Fibroblast of skin of back (primary cell): ENCODE measurements at places on chromosomes 5 and 9.

- DNase-seq = no peak
Observed at GRCh38 chr5:96149021-96149420, 187.4 kb upstream of the ELL2 start.

DNA sequence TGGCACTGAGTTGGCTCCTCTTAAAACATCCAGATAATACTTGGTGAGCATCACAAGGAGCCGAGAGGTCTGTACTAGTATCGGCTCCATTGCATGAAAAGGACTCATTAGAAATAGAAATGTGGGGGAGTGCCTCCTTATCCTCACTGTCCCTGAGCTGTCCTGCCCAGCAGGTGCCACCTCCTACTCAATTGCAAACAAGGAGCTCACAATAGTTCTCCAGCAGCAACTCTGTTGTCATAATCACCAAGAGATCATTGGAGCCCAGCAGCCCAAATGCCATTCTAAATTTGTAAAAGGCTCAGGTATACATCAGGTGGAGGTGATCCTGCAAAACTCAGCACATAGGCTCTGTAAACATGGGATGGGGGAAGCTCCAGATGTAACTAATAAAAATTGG is 99.1 kb downstream of the PLK2 start:
- no peak for DNase-seq

GRCh38 chr5:40578501-40579451 is 100.9 kb upstream of the PTGER4 start:
- DNase-seq = no peak

- DNase-seq = no peak
Observed at GRCh38 chr5:51377151-51378060, 5.8 kb upstream of the ISL1 start.

DNA sequence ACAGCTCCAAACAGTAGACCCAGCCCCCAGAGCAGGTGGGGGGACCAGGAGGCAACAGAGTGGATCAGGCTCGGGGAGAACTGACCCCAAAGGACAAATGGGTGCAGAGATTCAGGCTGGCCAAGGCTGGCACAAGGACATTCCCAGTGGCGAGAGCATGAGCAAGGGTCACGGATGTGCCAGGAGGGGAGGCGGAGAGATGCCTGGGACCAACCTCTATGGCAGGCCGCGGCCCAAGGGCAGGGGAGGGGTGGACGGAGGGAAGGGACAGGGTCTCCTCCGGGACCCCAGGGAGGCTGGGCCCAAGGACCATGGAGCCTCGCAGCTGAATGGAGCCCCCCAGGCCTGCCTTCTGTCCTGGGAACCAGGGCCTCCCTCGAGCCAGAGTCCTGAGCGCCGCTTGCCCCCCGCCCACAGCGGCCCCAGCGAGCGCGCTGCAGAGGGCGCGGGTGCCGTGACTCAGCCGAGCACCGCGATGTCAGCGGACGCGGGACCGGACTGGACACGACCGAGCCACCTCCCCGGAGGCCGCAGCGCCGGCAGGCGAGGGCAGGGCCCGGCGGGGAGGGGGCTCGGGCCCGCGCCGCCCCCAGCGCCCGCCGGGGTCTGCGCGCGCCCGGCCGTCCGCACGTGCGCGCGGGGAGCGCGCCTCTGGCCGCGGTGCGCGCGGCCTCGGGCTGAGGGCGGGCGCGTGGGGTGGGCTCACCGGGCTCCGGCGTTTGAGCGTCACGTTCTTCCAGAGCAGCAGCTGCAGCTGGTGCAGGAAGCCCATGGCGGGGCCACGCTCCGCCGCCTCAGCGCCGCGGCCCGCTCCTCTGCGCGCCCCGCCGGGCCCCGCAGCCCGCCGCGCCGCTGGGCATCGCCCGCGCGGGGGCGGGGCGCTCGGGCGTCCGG is at the start of gene ABCA2:
Gene ABCA2, minus strand, starts transcription at position 869 of the 894 bp plus-strand sequence. Its CDS starts 97 bp downstream, at position 772.
- peak; percentile 28 for DNase-seq

DNA sequence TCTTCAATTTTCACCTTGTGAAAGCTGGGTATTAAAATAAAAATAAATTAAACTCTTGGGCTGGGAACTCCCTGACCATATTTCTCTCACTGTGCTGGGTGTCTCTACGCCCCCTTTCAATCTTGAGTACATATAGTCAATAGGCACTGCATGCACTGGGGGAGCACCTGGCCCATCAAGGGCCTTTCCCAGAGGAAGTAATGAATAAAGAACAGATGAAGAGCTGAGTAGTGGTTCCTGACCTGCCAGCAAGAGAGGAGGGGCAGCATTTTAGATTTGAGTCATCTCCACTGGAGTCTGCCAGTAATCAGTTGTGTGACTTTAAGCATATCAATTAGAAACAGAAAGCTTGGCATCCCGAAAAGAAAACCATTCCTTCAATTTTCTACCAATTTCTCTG is 6.2 kb downstream of the MAPKAP1 start:
- no peak for DNase-seq

- no peak for DNase-seq
Observed at GRCh38 chr5:129459450-129459776, 685 bp upstream of the ADAMTS19 start.

- peak; percentile 90 for DNase-seq
Observed at GRCh38 chr5:17305964-17306725, 88.7 kb downstream of the BASP1 start.

GRCh38 chr5:111384220-111384619 is 128.1 kb downstream of the STARD4 start:
- peak; percentile 15 for DNase-seq

DNA sequence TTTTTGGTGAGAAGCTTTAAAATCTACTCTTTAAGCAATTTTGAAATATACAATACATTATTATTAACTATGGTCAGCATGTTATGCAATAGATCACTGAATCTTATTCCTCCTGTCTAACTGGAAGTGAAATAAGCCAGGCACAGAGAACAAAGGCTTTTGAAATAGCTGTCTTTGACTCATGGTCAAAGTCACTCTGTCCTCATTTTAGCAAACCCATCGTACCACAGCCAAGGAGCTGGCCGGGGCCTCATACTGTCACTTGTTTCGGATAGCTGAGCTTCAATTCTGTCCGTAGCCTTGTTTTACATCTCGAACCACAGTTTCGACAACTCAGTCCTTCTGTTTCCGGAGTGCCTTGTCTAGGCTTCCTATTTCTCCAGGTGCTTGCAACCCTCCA is 19.2 kb downstream of the ADCY2 start:
- no peak for DNase-seq

DNA sequence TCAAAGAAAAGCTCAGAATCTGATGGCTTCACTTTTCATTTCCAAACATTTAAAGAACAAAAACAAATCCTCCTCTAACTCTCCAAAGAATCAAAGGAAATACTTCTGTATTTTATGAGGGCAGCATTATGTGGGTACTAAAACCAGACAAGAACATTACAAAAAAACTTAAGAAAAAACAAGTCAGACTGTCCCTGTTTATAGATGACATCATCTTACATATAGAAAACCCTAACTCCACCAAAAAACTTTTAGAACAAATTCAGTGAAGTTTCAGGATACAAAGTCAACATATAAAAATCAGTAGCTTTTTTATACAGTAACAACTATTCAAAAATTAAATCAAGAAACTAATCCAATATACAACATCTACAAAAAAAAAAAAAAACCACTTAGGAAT is 136.2 kb downstream of the PJA2 start:
- DNase-seq = no peak

- DNase-seq = no peak
Observed at GRCh38 chr5:118796081-118796480, 192.3 kb downstream of the DTWD2 start.

DNA sequence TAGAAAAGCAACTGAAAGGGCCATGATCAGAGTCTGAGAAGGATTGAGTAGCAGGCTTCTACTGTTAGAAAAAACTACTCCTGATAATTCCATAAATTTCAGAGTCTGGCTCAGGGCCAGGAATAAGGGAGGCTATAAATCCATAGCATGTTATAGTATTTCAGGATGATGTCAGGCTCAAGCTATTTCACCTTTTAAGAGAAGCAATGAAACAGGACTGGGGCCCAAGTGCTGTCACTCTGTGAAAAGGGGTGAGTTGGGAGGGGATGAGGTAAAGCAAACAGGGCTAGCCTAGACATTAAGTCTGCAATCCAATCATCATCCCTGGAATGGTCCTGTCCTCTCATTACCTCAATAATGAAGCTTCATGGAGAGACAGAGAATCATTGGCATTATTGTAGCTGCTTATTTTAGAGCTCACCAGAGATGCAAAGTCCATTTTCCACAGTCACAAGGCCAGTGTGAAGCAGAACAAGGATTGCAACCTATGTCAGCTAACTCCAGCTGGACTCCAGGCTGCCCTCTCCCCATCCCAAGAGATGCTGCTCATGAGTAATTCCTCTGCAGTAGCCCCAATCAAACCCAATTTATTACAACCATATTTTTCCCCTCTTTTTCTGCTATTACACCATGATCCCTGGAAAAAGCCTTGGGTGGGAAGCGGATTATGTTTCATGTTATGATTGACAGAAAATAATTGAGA is 56.0 kb downstream of the PAPPA start:
- peak; percentile 56 for DNase-seq

DNA sequence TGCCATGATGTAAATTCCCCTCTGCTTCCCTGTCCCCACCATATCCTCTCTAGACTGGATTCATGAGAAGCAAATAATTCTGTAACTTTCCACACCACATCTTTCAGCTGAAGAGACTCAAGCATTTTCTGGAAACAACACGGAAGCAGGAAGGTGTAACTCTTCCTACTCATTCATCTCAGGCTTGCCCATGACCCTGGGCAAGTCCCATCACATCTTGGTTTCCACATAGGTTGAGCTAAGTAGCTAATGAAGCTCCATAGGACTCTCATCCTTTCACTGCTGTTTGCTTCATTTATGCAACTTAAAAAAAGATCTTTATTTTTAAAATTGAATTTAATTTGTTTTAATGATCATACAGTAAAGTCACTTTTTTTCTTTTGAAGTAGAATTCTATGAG is 32.7 kb upstream of the STARD4 start:
- DNase-seq = no peak

- no peak for DNase-seq
Observed at GRCh38 chr5:82812575-82812974, 264.6 kb downstream of the TMEM167A start.

DNA sequence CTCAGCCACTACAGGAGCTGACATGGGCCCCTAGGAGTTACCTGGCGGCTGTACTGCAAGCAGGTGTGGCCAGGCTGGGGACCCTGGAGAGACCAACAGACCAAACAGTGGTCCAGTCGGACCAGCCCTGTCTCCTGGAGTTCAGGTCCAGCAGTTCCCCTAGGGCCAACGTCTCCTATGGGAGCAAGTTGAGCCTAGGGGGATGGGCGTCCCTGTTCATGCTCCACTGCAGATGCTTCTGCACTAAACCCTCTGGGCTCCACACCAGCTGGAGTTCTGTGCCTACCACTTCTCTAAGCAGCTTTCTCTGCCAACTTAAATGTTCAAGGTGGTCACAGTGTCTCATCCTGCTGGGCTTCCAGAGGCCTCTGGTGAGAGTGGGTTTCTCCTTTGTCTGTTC is 20.6 kb upstream of the OMD start:
- no peak for DNase-seq
